ENCODE measurements at places on chromosomes 4 and X.

- no peak for DNase-seq
These were observed at the start of gene EFHC2 for GRCh38 chrX:44343412-44344141. EFHC2 (minus strand) TSS chrX:44343672; CDS start chrX:44343588, 84 bp downstream.

DNA sequence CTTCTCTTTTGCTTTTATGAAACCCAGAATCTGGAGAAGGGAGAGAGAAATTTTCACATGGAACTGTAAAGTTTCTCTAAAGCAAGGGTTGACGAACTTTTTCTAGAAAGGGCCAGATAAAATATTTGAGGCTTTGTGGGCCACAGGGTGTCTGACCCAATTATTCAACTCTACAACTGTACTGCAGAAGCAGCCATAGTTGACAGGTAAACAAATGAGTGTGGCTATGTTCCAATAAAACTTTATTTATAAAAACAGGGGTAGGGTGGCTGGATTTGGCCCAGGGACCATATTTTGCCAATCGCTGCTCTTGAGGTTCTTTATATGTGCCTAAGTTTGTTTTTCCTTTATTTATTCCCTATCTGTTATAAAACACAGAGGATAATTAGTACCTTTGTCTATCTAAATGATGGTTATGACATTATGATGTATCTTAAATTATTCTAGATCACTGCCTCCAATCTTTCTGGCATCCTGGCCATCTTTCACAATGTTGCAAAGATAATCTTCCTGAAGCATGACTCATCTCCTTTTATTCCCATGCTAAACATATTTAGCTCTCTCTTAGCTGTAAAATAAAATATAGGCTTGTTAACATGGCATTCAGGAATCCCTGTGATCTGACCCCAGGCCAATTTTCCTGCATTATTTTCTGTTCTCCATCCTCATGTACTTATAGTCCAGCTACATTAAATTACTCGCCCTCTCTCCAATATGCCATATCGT is 106.8 kb upstream of the CBLL2 start:
- DNase-seq, result no peak

DNA sequence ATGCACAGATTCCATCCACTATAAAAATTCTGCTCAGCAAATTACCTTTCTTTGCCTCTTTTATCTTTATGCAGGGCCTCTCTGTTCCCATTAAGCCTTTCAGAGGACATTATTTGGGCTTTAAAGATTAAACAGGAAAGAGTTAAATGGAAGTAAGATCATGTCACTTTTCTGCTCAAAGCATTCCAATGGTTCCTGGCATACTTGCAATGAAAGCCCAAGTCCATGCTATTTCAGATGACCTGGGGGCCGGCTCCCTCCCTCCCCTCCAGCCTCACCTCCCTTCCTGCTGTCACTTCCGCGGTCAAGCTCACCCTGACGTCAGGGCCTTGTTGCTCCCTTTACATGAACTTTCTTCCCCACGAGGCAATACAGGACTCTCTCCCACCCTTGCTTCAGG is 125.5 kb downstream of the C4orf51 start:
- no peak for DNase-seq

- DNase-seq, result no peak
These were observed 1925.5 kb downstream of the PCDH7 start for GRCh38 chr4:32645653-32646052.

- no peak for DNase-seq
These were observed 8.3 kb upstream of the CCNI start for GRCh38 chr4:77084019-77084639.

DNA sequence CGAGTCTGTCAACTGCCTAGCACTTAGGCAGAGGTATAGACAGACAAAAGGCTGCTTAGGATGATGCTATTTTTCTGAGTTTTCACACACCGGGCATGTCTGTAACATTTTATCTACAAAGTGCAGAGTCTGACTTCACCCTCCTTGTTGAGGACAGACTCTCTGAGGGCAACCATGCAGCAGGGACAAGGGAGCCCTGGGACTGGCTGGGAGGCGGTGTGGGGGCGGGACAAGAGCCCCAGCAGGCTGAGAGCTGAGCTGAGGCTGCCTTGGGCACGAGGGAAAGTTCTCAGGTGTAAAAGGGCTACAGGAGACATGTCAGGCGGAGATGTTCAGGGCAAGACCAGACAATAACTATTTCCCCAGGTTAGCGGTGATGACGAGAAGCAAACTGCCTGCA is 81.6 kb downstream of the GATB start:
- no peak for DNase-seq

- no peak for DNase-seq
These were observed 473.7 kb downstream of the GBA3 start for GRCh38 chr4:23166407-23166806.

- DNase-seq, result no peak
These were observed 15.6 kb downstream of the SCARB2 start for GRCh38 chr4:76197971-76198410.

- DNase-seq, result no peak
These were observed 344.5 kb downstream of the BMPR1B start for GRCh38 chr4:95102162-95102790.

GRCh38 chrX:102892103-102892502 is 45.0 kb upstream of the RAB40AL start:
- no peak for DNase-seq

DNA sequence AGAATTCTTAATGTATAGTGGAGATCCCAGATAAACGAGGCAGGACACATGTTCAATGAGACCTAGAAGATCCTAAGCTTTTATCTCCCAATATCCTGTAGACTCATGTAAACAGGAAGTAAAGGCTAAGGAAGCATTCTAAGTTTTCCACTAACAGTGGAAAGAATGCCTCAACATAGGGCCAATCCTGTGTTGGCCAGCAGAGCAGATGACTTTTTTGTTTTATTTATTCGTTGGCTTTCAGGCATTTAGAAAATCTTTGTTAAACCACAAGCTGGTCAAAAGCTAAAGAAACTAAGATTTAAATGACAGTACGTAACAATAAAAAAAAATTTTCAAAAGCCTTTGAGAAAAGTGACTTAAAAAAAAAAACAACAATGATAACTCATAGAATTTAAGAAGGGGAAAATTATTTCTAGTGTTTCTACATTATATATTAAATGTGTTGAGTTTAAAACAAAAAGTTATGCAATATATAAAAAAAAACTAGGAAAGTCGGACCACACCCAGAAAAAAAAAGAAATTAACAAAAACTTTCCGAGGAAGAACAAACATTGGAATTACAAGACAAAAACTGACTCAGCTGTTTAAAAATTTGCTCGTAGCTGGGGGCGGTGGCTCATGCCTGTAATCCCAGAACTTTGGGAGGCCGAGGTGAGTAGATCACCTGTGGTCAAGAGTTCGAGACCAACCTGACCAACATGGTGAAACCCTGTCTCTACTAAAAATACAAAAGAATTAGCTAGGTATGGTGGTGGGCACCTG is 759.3 kb downstream of the FSTL5 start:
- no peak for DNase-seq

- no peak for DNase-seq
These were observed 1703.9 kb upstream of the TENM3 start for GRCh38 chr4:180539284-180539683.

DNA sequence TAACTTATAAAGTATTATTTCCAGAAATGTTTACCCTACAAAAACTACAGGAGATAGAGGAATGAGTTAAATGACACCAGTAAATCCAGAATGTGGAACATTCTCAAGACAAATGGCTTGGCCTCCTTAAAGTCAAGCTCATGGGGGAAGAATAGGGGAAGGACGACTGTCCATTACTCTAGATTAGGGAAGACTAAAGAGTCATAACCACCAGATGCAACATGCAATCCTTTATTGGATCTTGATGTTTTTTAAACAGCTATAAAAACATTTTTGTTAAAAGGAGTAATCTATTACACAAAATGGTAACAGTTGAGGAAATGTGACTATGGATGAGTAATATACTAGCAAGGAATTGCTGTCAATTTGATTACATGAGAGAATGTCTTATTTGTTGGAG is 11.1 kb downstream of the ACOT9 start:
- DNase-seq, result no peak

DNA sequence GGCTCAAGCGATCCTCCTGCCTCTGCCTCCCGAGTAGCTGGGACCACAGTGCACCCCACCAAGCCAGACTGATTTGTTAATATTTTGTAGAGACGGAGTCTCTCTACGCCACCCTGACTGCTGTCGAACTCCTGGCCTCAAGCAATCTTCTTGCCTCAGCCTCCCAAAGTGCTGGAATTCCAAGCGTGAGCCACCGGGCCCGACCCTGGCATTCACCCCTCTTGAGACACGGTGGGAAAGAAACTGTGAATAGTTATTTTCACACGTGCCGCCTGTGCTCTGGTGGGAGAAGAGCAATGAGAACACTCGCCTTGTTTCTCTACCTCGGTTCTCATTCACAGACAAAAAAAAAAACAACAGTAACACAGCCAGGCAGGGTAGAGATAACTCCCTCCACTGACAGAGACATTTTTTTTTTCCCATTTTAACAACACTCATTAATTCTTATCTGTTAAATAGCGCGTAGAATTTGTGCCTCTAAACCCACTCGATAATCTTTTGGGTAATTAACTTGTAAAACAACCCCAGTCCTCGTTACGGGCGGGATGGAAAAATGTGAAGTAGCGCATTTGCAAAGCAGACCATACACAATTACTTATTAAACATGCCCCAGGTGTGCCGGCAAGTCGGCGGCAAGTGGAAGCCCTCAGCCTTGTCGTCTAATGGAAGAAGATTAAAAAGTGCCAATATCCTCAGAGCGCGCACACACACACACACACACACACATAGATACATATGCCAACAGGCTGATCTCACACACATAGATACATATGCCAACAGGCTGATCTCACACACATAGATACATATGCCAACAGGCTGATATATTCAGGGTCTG is 103.3 kb downstream of the DHRSX start:
- no peak for DNase-seq

DNA sequence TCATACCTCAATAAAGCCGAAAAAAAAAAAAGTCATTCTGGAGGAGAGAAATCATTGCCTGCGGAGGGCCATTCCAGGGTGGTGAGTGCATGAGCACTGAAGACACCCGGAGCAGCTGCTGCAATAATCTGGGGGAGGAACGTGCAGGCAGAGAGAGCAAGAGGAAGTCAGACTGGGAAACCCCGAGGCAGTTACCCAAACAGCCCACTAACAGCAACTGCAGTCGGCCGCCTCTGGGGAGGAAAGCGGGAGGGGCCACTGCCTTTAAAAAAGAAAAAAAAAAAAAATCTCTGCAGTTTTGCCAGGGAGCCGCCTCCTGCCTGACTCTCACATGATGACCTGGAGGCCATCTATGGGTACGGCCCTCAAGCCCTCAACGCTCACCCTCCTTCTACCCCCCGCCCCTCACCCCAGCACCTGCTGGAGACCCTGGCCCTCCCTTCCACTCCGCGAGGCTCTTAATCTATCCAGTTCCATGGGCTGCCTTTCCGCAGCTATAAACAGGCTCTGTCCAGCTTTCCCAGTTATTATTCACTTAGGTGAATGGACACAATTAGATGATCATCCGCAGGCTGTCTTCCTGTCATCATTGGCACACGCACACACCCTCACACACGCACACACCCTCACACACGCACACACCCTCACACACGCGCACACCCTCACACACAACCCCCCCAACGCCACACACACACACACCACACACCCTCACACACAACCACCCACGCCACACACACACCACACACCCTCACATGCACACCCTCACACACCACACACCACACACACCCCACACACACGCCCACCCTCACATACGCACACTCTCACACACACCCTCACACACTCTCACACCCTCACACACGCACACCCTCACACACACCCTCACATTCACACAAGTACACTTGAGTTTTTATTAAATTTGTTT is 3.4 kb upstream of the AVPR2 start:
- no peak for DNase-seq

GRCh38 chr4:140027101-140027500 is 126.9 kb downstream of the MAML3 start:
- no peak for DNase-seq

GRCh38 chr4:147933316-147933715 is 201.4 kb downstream of the ARHGAP10 start:
- no peak for DNase-seq

DNA sequence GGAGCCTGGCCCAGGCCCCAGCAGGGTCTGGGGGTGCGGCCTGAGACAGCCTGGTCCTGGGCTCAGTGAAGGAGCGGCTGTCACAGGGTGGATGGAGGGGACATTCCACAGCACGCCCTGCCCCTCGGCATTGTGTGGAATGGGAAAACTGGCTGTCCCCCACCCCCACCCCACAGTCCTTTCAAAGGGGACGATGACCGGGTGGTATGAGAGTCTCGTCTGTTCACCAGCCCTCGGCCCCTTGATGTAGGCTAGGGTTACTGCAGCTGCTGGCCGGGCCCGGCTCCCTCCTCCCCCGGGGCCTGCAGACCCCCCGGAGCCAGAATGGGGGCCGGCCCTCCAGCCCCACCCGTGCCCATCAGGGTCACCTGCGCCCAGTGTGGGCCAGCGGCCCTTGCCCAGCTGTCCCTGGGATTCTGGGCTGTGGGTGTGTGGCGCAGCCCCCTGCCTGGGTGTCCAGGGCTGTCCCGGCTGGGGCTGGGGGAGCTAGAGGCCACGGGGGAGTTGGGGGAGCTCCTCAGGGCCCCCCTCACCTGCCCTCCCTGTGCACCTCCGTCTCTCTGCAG is 11.7 kb downstream of the FGFRL1 start:
- no peak for DNase-seq

DNA sequence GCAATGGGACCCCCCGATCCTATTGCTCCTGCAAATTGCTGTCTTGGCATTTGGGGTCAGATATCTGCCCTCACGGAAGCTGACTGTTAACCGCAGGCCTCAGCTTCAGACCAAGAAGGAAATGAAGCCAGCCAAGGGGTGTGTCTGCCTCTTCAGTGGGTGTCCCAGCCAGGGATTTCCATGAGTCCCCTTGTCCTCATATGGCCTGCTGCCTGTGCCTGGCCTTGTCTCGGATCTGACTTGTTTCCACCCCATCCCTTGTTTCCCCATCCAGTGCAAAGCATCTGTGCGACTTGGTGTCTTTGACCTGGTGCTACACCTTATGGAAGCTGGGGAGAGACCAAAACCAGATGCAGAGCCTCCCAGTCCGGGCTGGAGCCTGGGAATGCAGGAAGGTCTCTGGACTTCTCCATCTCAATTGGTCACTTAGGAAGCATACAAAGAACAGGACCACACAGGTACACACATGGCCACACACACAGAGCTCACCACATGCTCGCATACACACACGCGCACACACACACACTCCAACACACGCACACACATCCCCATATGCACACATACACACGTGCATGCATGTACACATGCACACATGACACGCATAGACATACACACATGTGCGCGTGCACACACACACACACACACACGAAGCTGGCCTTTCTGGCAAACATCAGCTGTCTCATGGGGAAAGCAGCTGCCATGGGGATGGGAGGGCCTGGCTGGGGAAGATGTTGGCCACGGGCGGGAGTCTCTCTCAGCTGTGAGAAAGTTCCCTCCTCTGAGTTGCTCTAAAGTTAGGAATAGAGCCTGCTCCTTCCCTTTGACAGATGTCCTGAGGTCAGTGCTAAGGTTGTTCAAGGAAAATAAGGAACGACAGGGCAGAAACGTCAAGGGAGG is 65.5 kb downstream of the CRMP1 start:
- DNase-seq, result no peak

Data from osteocyte (in vitro differentiated cells).